ENCODE measurements at places on chromosomes 1 and 21.

DNA sequence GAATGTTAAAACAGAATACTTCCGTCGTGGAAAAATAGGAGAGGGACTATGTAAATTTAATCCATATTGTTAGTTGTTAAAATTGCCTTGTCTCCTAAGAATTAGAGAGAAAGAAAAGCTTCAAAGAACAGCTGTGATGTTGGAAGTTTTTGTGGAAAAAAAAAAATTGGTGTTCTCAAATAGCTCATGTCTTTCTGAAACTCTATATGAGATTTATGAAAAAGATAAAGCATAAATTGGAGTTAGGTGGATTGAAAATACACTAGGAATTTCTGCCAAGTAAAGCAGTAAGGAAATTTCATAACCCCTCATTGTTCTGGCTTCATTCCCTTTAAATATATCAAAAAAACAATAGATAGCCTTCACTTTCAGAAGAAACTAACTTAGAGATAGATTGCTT is 274.0 kb upstream of the ADAMTS5 start:
- no peak for DNase-seq

GRCh38 chr1:14437417-14437918 is 161.0 kb upstream of the KAZN start:
- DNase-seq: no peak

- DNase-seq: peak; percentile 10
Measured at GRCh38 chr1:15616373-15617172, 685 bp upstream of the DDI2 start.

- no peak for DNase-seq
Measured at GRCh38 chr1:155379631-155380090, 59.0 kb downstream of the RUSC1 start.

DNA sequence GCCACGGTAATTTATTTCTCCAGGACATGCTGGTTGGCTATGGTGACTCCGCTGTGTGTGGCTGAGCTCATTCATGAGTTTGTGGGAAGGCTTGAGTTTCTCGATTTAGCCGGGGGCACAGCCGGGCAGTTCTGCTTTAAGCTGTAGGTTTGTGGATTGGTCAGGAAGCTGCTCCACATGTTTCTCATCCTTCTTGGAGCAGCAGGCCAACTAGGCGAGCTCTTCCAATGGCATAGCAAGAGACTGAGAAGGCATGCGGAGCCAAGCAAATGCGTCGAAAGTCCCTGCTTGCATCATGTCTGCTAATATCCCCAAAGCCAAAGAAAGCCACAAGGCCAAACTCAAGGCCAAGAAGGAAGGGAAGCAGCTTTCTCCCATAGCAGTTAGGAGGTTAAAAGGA is 71.6 kb upstream of the GREM2 start:
- no peak for DNase-seq
